ENCODE measurements at places on chromosomes 12 and 14.

GRCh38 chr12:55227643-55228042 is 6.8 kb downstream of the OR10A7 start:
- no peak for DNase-seq

DNA sequence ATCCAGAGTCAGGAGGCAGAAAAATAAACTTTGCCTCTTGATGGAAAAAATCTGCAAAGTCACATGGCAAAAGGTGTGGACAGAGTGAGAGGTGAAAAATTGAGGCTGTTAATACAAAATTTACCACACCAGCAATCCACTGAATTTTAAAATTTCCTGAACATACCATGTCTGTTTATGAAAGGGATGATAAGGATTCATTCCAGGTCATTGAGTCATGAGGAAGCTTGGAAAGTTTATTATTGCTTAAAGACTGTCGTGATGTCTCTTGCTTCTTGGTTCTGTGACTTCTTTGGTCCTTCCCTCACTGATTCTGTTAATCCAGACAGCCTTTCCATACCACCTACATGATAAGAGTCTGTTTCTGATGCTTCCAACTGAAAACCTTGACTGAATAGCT is 73.2 kb downstream of the TTC6 start:
- no peak for DNase-seq

- no peak for DNase-seq
Observed at GRCh38 chr14:102330806-102331205, 11.3 kb downstream of the ZNF839 start.

DNA sequence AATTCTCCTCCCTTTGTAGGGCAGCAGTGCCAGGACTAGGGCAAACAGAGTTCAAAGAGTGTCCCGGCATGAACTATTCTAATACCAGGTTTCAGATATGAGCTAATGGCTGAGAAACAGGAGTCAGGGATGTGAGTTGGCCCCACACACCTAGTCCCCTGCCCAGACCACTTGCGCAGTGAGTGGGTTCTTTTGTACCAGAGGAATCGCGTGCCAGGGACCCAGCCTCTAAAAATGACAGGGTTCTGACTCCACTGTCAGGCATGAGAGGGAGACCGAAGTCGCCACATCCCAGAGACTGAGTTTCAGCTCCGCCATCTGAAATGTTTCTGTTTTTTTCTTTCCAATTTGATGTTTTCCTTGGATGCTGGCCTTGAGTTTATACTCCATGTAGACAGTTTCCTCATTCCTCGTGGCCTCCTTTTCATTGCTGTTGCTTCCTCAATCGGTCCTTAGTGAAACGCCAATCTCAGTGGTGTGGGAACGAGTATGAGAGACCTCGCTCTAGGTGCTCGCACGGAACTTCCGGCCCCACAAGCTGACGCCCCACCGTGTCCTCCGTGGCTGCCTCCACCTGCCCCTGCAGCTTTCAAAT is 31.5 kb downstream of the FBXL14 start:
- no peak for DNase-seq

- no peak for DNase-seq
Observed at GRCh38 chr14:59754256-59754655, 116.3 kb downstream of the RTN1 start.
